ENCODE measurements at places on chromosomes 1 and 21.

GRCh38 chr1:188427642-188428041 lies 1598.9 kb downstream of the PLA2G4A start:
- no peak for DNase-seq

DNA sequence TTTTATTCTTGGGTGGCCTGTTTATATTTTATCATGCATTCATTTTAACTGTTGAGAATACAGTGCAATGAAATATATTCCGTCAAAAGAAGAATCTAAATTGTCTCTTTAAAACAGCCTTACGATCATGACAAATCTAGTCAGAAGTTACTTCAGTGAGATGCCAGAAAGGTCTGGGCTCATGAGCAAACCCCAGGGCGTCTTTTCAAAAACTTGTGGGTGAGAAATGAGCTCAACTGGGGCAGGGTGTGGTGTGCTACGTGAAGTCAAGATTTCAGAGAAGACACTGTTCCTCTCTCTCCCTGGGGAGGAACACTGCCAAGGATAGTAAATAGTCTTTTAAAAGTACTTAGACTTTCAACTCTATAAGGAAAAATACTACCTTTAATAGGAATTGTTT lies 13.4 kb upstream of the UAP1 start:
- no peak for DNase-seq

DNA sequence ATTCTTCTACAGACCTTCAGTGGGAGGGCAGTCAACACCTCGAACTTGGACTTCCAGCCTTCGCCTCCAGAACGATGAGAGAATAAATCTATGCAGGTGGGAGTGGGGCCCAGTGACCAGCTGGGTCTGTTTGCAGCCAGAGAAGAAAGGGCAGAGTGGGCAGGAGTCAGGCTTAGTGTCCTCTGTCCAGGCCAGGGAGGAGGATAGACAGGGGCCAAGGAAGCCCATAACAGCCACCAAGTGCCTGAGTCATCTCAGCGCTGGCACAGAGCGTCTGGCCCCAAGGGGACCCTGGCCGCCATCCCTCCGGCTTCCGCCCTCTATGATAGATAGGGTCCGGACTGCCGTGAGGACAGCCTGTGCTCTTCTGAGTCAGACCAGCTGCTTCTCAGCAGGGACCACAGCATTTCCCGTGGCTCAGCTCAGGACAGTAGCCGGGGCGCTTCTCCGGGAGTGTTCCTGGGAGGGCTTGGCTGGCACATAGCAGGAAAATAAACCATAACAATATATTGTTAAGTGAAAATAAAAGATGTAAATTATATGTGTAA lies 133.1 kb upstream of the C1orf174 start:
- no peak for DNase-seq

- DNase-seq = no peak
Observed at GRCh38 chr1:224080115-224080774, 33.7 kb upstream of the FBXO28 start.

- no peak for DNase-seq
Observed at GRCh38 chr1:22126531-22126930, 16.4 kb downstream of the WNT4 start.

GRCh38 chr1:169426174-169426705 lies 1.0 kb downstream of the CCDC181 start:
- no peak for DNase-seq

GRCh38 chr21:45138199-45139002 lies 64.0 kb downstream of the ADARB1 start:
- DNase-seq = peak; percentile 38

- DNase-seq = no peak
Observed at GRCh38 chr1:6586404-6586816, 6.6 kb downstream of the ZBTB48 start.

DNA sequence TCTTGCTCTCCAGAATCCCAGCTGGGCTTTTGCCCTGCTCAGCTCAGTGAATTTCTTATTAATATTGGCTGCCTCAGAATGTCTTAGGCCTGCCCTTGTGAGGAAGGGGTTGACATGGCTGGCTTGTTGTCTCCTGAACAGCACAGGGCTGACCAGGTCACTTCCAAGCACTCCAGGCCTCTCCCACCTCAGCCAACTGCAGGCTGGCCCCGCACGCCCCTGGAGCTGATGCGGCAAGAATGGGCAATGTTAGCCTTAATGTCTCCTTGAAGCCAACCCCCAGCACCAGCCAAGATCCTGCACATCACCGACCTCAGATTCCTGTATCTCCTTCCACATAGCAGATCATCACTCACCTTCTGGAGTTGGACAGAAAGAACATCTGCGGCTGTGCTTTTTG lies 598.6 kb downstream of the AJAP1 start:
- DNase-seq = no peak

- no peak for DNase-seq
Observed at GRCh38 chr1:14494911-14495310, 103.6 kb upstream of the KAZN start.

DNA sequence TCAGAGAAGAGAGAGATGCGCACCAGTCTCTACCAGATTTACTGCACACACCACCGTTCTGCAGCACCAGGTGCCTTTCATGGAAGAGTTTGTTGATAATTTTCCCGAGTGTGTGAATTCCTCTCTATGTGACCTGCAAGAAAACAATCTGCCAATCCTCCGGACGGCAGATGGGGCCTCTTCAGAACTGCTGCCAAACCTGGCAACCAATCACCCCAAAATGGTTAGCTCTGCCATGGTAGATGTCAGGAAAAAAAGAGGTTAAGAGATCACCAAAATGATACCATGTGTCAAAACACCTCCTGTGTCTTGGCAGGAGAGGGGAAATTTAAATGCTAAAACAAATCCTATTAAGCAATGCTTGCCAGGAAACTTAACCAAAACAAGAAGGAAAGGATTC lies 96.5 kb downstream of the DAB1 start:
- DNase-seq = no peak

GRCh38 chr1:150067184-150068108 lies at the start of gene VPS45:
TSS of gene VPS45 (plus strand) at chr1:150067776. CDS start at chr1:150067858, 82 bp downstream.
- DNase-seq = peak; percentile 48

GRCh38 chr1:3986686-3987218 lies 86.7 kb upstream of the C1orf174 start:
- no peak for DNase-seq

Measured in activated naive CD4-positive, alpha-beta T cell (primary cell).